T-helper 1 cell treated with Interleukin-12 subunit alpha and Interleukin-12 subunit beta and Interleukin-4 antibody, amounts not matched to agents 30 ng/mL and 1 ng/mL, for 36 hours (primary cell): ENCODE measurements at places on chromosomes 5 and 9. TPM values are rescaled to one million over a fixed set of nuclear protein-coding genes. Genes with fewer than 3 reads are reported as not detected.

Gene IL17B
- total RNA-seq = not detected in 2 replicates

Gene F12
- total RNA-seq = 0.22 TPM in 1 of 2 replicates, not detected in the other

Gene CCNB1
- total RNA-seq = 113 and 119 TPM in 2 replicates

Gene ACOT12
- total RNA-seq = not detected in 2 replicates

Gene FOXD4
- total RNA-seq = 0.20 TPM in 1 of 2 replicates, not detected in the other

Gene SPINK4
- not detected in 2 replicates for total RNA-seq

Gene PDE6A
- not detected in 2 replicates for total RNA-seq

Gene C9orf153
- total RNA-seq = 0.25 and 0.54 TPM in 2 replicates

Gene IL9
- total RNA-seq = 0.51 and 1.3 TPM in 2 replicates

Gene LURAP1L
- not detected in 2 replicates for total RNA-seq

Gene SCGB3A2
- total RNA-seq = not detected in 2 replicates

Gene OR1J4
- total RNA-seq = not detected in 2 replicates

Gene IQGAP2
- 87.6 and 92.8 TPM in 2 replicates for total RNA-seq

Gene LCN15
- not detected in 2 replicates for total RNA-seq

Gene GZMA
- 1,575 and 1,584 TPM in 2 replicates for total RNA-seq
